Activated CD4-positive, alpha-beta T cell treated with anti-CD3 and anti-CD28 coated beads, Interleukin-2, amount 50 U/mL, for 24 hours (primary cell): ENCODE measurements at places on chromosomes 13 and 19.

- DNase-seq, result no peak
Measured at GRCh38 chr19:1107661-1108261, 4.0 kb downstream of the GPX4 start.

DNA sequence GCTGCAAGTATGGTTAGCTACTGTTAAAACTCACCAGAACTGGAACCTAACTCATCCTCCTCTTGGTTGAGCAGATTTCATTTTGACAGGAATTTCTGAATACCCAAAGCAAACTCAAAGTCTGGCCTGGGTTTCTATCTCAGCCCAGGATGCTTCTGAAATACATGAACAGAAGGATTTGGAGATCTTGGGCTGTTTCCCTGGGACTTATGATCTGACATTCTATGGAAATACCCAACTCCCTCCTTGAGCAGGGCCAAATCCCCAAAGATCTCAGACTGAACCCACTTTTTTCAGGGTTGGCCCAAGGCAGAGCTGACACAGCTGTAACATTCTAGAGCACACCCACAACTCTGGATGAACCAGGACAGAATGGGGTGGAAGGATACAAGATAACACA is 1.1 kb upstream of the ITM2B start:
- no peak for DNase-seq

DNA sequence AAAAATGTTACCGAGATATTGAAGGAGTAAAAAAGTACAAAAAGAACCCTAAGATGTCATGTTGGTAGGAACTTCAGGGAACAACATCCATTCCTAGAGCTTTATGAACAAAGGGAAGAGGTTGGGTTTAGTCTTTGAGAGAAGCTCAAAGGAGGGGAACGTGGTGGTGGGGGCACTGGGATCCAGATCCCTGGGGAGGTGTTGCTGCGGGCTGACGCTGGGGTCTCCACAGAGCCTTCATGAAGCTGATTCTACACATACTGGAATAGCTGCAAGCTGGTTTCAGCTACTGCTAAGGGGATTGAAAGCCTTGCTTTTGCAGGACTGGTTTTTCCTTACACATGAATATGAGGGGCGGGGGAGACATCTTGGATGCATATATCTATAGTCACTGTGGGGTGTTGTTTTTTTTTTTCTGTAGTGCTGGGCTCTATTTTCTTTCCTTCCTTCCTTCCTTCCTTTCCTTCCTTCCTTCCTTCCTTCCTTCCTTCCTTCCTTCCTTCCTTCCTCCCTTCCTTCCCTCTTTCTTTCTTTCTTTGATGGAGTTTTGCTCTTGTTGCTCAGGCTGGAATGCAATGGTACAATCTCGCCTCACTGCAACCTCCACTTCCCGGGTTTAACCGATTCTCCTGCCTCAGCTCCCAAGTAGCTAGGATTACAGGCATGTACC is 6.5 kb upstream of the MZF1 start:
- DNase-seq, result no peak

DNA sequence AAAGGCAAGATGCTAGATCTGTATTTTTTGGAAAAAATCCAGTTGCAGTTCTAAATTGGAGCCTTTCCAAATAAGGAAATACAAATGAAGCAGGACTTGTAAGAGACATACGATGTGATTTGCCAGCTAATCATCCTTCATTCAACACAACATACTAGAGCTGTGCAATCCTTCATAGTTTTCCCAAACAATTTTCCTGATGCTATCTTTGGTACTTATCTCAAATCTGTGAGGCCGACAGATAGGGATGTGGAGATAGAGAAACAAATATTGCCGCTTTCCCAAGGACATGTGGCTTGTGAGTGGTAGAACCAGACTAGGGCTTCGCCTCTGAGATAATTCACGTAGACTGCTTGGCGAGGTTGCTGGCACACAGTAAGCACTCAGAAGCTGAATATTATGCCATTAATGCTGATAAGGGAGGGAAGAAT is 176.6 kb downstream of the LMO7 start:
- DNase-seq, result no peak

- DNase-seq, result no peak
Measured at GRCh38 chr13:45410001-45410400, 8.2 kb downstream of the SLC25A30 start.

- DNase-seq, result no peak
Measured at GRCh38 chr13:39876258-39876657, 220.8 kb downstream of the COG6 start.

- no peak for DNase-seq
Measured at GRCh38 chr19:748274-748598, 2.7 kb upstream of the MISP start.

- DNase-seq, result no peak
Measured at GRCh38 chr13:107867701-107868661, 347.4 kb downstream of the LIG4 start.

DNA sequence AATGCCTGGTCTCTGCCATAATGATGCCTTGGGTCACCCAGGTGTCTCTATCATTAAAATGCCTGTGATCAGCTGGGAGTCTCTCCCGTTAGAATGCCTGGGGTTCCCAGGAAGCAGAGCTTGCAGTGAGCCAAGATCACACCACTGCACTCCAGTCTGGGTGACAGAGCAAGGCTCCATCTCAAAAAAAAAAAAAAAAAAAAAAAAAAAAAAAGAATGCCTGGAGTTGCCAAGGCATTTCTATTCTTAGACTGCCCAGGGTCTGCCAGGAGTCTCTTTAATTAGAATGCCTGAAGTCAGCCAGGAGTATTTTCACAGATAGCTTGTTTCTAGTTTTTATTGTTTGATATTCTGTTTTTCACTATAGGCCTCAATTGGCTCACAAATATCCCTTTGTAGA is 1552.5 kb downstream of the UQCRFS1 start:
- DNase-seq, result no peak

DNA sequence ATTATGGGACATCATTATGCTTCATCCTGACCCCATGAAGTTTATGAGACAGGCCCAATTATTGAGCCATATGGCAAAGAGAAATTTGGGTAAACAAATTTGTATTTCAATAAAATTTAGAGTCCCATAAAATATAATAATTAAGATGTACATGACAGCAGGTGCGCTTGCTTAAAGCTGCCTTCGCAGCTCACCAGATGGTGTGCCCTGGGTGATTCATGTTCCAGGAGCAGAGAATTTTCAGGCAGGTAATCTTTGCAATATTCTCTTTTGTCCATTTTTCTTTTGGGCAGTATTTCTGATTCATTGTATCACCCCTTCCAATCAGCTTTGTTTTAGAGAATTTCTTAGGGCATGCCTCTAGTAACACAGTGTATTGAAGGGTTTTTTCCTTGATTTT is 39.5 kb upstream of the WASF3 start:
- DNase-seq, result no peak

GRCh38 chr13:102852556-102852955 is 6.7 kb downstream of the ERCC5 start:
- no peak for DNase-seq

GRCh38 chr13:41434831-41435520 is 22.4 kb upstream of the RGCC start:
- DNase-seq, result no peak

- DNase-seq, result no peak
Measured at GRCh38 chr19:29086646-29087045, 126.3 kb downstream of the UQCRFS1 start.

GRCh38 chr19:35899547-35900214 is 659 bp downstream of the NFKBID start:
- peak; percentile 79 for DNase-seq

GRCh38 chr13:64347664-64348063 is 2882.5 kb downstream of the PCDH9 start:
- DNase-seq, result no peak

GRCh38 chr13:110874508-110874960 is 40.3 kb downstream of the ANKRD10 start:
- peak; percentile 47 for DNase-seq

DNA sequence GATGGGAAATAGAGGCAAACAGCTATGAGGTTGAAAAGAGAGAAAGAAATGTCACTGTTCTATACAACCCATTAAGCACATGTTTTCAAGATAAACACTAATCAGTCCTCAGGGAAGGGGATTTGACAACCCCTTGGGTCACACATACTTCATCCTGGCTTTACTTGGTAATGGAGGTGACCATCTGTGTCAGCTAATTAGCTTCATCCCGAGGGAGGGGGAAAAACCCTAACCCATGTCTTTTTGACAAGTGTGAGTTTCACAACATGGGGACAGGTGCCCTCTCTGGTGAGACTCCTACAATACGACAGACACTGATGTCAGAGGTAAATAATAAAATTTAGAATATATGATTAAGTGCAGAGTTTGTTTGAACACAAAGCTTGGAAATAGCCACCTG is 43.1 kb downstream of the ZNF611 start:
- DNase-seq, result no peak

DNA sequence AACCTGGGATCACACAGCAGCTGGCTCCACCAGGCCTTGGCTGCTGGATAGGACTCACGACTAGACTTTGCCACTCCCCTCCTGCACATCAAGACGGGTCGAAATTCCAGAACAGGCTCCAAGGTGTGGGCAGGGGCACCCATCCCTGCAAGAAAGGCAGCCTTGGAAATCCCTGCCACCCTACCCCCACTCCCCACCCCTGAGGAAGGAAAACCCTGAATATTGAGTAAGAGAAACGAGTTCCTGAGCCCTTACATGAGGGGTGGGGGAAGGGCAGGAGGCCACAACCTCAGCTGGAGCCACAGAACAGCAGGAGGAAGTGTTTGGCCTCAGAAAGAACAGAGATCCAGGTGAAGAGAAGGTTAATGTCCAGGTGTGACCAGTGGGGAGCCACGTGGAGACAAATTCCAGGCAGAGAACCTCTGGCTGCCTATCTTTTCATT is 20.1 kb downstream of the DEDD2 start:
- no peak for DNase-seq

DNA sequence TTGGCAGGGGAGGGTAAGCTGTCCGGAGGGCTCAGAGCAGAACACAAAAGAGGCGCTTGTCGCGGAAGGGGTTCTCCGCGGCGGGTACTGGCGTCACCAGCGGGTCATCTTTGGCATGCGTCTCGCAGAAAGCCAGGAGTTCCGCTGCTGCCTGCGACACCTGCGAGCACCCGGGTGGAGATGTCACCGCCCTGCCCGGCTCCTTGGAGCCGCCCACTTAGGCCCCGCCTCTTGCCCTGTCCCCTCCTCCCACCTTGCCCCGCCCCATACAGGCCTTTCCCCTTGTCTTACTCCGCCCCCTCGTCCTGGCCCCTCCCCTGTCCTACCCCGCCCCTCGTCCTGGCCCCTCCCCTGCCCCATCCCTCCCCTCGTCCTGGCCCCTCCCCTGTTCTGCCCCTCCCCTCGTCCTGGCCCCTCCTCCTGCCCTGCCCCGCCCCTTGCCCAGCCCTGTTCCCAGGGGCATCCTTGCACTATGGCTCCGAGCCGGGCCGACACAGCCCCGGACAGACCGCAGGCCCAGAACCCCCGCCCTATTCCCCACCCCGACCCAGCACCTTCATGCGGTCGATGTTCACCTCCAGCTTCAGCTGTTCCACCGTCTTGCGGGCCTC is 1.9 kb downstream of the GNG8 start:
- DNase-seq, result peak; percentile 90

DNA sequence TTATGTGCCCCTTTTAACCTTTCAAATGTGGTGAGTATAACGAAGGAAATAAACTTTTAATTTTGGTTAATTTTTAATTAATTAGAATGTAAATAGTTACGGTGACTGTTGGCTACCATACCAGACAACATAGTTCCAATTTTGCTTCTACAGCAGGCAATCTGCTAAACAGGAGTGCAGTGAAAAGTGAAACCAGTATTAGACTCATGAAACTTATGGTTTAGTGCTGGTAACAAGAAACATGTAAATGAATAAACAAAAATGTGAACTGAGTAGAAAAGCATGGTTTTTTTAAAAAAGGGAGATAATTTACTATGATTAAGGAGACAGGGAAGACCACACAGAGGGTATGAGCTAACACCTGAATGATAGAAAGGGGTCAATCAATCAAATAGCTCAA is 478.4 kb downstream of the PCDH9 start:
- no peak for DNase-seq

DNA sequence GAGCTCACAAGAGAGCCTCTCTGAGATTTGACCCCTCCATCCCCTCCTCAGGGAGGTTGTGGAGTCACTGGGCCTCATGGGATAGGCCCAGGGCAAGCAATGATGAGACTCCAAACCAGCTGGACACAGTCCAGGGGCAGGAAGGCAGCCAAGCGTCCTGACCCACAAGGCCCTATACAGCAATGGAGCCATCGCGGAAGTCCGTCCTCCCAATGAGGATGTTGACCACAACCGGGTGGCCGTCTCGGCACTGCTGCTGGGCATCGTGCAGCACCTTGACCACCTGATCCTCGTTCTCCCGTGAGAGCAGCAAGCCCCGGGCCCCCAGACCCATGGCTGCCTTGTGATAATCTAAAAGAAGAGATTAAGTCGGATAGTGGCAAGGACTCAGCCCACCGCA is 7.9 kb downstream of the SYDE1 start:
- no peak for DNase-seq

- no peak for DNase-seq
Measured at GRCh38 chr19:56271151-56271550, 1.4 kb upstream of the EDDM13 start.
